Renal pelvis (tissue), 12 donors: ENCODE measurements at places on chromosomes 7 and 10. TPM values are rescaled to one million over a fixed set of nuclear protein-coding genes. Genes with fewer than 3 reads are reported as not detected.

Gene ZNF727
- polyA plus RNA-seq, result 0.14 TPM

Gene BTBD16
- 1.3 TPM for polyA plus RNA-seq

Gene ZPBP
- 0.28 TPM for polyA plus RNA-seq

Gene MUC3A
- polyA plus RNA-seq, result 1.1 TPM

Gene TMEM130
- polyA plus RNA-seq, result 4.1 TPM

Gene HECW1
- 8.3 TPM for polyA plus RNA-seq

Gene ARL5B
- 39.5 TPM for polyA plus RNA-seq

Gene DBF4
- 18.0 TPM for polyA plus RNA-seq

Gene ING3
- 37.9 TPM for polyA plus RNA-seq

Gene PRLHR
- not detected for polyA plus RNA-seq

Gene HK1
- polyA plus RNA-seq, result 48.5 TPM

Gene TMEM273
- polyA plus RNA-seq, result 3.0 TPM

Gene SUN3
- polyA plus RNA-seq, result 0.26 TPM

Gene PALD1
- polyA plus RNA-seq, result 12.7 TPM
